Stimulated activated CD8-positive, alpha-beta memory T cell treated with anti-CD3 and anti-CD28 coated beads, Interleukin-7, amount 100 ng/mL, for 4 hours (primary cell): ENCODE measurements at places on chromosomes 1 and 21.

DNA sequence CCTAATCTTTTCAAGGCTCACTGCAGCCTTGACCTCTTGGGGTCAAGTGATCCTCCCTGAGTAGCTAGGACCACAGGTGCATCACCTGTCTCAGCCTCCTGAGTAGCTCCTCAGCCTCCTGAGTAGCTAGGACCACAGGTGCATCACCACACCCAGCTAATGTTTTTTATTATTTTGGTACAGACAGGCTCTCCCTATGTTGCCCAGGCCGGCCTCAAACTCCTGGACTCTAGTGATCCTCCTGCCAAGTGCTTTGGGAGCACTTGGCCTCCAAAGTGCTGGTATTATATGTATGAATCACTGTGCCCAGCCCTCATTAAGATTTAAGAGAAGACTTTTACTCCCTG, 58.5 kb upstream of the S1PR1 start:
- no peak for DNase-seq

DNA sequence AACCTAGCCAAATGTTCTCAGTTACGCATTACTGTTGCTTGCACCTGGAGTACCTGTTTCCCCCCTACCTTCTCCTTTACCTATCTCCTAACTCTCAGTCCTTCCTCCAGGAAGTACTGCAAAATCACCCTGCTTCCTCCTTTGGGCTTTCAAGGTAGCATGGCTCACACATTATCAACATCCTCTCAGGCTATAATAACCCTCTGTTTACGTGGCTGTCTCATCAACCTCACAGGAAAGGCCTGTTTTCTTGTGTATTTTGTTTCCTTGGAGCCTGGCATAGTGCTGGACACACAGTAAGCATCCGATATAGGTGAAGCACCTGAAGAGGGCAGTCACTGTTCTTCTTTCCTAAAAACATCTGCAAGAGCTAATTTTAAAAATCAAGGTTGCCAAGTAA, 32.7 kb upstream of the ANGPTL7 start:
- no peak for DNase-seq

DNA sequence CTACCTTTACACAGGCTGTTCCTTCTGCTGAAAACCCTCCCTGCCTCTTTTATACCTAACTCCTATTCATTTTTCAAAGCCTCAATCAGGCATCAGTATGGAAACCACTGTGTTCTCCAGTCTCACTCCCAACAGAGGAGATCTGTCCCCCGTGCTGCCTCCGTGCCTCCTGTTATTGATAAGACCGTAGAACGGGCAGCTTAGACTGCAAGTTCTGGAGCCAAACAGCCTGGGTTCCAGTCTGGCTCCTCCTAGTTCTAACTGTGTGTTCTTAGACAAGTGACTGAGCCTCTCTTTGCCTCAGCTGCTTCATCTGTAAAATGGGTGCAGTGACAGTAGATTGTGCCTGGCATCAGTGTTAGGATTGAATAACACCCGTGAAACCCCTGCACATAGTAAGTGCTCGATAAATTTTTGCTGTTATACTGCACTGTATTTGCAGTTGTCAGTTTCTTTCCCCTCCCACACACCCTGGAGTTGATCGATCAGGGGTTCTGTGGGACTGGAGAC, 17.0 kb upstream of the IFFO2 start:
- DNase-seq, result no peak

DNA sequence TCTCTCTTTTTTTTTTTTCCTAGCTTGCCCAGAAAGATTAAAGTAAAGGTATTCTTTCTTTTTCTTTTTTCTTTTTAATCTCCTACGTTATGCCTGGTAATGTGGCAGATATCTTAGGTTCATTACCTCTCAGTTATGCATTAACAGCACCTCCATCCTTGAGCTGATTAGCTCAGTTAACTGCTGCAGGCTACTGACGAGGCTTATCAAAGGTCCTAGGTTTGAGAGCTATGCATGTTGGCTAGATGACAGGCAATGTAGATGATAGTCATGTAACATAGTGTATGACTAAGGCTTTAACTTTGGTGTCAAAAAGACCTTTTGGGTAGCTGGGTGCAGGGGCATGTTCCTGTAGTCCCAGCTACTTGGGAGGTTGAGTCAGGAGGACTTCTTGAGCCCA, 53.7 kb upstream of the CACYBP start:
- DNase-seq, result no peak

GRCh38 chr1:106613068-106613467, 443.4 kb upstream of the PRMT6 start:
- no peak for DNase-seq

GRCh38 chr1:26338670-26339069, 15.3 kb downstream of the CRYBG2 start:
- DNase-seq, result no peak

GRCh38 chr1:51237351-51238033, 1.4 kb downstream of the RNF11 start:
- no peak for DNase-seq

- no peak for DNase-seq
Measured at GRCh38 chr21:41768437-41769042, 1.7 kb upstream of the RIPK4 start.

DNA sequence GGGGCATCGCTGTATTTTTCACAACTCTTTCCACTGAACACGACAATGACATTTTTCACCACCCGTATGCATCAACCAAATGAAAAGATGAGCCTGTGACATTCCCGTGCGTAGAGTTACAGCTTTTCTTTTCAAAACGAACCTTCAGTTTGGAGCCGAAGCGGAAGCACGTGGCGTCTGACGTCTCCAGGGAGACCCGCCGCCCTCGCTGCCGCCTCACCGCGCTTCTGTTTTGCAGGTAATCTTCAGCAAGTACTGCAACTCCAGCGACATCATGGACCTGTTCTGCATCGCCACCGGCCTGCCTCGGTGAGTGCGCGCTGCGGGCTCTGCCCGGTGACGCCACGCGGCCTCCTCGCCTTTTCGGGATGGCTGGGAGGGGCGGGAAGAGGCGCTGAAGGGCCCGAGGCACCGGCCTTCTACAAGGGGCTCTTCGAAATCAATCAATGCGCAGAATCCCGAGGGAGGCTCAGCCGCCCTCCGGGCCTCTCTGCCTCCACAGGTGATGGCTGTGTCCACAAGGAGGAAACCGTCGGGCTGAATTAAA, 32.6 kb downstream of the PDE9A start:
- no peak for DNase-seq

- no peak for DNase-seq
Measured at GRCh38 chr1:110153407-110153950, 3.2 kb downstream of the SLC6A17 start.

DNA sequence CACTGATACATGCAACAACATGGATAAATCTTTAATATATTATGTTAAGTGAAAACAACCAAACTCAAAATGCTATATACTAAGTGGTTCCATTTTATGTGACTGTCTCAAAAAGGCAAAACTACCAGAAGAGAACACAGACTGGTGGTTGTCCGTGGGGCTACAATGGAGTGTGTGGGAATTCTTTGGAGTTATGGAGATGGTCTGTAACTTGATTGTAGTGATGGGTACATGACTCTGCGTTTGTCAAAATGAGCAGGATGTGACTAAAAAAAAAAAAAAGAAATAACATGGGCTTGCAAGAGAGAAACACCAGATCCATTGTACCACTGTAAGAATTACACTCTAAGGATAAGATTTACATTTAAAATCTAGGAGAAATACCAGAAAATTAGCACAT, 52.2 kb upstream of the KIAA1614 start:
- no peak for DNase-seq

DNA sequence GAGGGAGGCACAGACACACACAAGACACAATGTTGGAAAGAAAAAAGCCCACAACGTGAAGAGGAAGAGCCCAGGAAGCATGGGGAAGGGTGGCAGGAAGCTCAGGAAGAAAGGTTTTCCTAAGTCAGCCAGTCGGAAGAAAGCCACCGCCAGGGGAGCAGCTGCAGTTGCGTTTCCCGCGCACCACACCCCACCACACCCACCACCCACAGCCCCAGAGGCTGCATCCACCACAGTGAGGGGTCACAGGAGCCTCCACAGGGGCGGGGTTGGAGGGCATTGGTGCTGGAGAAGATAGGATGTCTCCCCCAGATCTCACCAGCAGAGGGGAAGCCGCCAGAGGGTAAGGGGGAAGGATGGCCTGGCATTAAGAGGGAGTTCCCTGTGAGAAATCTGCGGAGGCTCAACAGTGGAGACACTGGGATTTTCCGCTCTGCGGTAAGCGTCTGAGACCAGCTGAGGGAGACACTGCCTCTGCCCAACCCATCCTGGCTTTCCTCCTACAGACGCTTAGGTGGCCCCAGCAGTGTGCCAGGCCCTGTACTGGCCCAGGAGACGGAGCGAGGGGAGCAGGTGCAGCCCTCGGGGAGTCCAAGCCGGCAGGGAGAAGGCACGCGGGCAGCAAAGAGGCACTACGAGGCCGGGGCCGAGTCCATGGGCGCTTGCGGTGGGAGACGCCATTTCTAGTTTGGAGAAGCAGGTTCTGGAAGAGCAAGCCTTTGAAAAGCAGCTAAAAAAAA, 19.8 kb downstream of the PGLYRP3 start:
- DNase-seq, result no peak
